H7 (cell line): ENCODE measurements at places on chromosomes 2 and 18.

DNA sequence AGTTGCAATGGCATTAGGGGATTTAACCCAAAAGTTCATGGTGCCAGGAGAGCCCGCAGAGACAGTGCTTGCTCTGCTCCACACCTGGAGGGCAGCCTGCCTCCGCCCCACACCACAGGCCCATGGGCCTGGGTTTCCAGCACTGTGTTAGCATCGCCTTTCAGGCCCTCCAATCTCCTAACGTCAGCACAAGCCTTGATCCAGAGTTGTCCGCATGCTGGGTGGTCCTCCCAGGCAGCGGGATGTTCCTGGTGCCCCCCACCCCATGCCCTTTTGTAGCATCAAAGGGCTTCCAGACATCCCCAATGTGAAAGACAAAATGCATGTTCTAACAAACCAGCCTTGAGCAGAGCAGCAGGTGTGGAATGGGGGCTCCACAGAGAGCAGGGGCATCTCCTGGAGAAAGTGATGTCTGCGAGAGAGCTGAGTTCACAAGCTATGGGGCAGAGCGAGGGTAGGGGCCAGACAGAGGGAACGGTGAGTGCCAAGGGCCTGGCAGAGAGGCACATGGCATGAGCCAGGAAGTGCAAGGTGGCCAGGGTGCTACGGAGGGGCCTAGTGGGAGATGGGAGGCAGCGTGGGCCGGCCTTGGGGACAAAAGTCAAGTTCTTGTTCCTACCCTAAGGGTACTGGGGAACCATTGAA is 119.2 kb downstream of the CYP26B1 start:
- DNase-seq: peak; percentile 16

DNA sequence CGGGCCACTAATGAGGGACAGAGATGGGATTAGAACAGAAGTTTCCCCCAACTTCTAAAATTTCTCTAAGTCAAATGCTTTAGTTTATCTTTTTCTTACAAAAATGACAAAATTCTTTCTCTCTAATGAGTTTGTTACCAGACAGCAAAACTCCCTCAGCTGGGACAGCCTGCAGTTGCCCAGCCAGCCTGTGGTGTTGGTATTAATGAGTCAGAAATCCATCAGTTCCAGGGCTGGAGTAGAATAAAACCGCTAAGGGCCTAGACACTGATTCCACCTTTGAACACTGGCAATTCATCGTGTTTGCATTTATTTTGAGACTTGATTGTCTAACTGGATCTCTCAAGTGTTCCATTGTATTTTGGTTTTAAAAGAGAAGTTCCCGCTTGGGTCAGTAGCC is 38.3 kb upstream of the SMAD2 start:
- DNase-seq: no peak

DNA sequence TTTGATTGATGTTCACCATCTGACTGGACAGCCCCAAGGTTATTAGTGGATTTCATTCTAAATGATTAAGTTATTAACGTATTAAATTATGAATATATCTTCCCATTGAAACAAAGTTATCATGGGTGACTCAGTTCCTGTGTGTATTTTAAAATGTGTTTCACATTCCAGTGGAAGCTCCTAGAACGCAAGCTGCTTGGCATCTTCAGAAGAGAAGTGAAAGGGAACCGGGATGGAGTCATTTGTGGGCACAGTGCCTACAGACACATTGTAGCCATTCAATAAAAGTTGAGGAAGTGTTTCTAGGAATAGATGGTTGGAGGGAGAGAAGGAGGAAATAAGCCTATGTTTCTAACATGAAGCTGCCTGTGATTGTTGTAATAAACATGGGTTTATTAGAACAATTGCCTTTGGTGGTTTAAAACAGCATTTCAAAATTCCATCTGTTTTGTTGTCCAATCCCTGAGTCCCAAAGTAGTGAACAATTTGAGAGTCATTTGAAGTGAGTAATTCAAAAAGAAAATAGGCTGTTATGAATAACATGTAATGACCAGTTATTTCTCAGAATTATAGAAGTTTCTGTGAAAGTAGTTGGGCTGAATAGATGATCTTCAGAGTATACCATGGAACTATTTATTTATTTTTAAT is 143.5 kb downstream of the PKP4 start:
- DNase-seq: no peak

DNA sequence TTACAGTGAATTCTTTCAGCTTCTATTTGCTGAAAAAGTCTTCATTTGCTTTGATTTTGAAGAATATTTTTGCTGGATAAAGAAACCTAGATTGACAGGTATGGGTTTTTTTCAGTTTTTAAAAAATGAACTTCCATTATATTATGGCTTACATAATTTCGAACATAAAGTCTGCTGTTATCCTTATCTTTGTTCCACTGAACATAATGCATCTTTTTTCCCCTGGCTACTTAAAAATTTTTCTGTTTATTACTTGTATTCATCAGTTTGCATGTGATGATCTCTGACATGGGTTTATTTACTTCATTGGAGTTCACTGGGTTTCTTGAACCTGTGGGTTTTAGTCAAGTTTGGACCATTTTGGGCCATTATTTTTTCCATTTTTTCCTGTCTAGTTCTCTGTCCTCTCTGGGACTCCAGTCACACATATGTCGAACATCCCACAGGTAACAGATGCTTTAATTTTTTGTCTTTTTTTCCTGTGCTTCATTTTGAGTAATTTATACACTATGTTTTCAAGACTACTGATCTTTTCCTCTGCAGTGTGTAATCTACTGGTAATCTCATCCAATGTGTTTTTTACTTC is 33.1 kb downstream of the SEC11C start:
- DNase-seq: no peak

- DNase-seq: no peak
Observed at GRCh38 chr2:73888388-73888787, 4.4 kb upstream of the ACTG2 start.

DNA sequence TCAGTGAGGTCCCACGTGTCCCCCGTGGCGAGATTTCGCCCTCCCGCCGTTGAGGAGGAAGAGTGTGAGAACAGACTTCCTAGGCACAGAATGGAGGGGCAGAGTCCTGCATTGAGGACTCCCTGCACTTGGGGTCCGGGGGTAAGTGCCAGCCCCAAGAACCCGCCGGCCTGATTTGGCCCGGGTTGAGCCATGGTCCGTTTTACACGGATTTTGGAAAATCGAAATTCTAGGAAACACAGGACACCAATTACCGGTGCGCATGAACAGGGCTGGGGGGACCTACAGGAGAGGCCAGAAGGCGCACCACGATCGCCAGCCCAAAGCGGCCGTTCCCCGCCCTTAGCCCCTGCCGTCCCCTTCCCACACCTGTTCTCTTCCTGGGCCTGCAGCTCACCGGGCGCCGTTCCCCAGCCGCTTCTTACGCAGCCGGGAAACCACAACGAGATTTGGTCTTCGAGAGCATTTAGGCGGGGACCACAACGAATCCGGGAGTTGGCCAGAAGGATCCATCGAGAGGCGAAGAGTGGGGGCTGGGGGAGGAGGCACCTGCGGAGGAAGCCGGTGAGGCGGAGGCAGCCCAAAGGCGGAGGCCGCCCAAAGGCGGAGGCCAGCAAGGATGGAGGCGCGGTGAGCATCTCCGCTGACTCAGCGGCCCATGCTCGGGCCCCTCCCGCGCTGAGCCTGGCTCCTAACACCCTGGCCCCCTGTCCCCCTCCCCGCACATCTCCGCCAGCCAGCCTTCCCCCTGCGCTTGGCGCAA is 464 bp upstream of the TLX2 start:
- DNase-seq: peak; percentile 84

- no peak for DNase-seq
Observed at GRCh38 chr2:14866736-14867352, 234.3 kb downstream of the LRATD1 start.

DNA sequence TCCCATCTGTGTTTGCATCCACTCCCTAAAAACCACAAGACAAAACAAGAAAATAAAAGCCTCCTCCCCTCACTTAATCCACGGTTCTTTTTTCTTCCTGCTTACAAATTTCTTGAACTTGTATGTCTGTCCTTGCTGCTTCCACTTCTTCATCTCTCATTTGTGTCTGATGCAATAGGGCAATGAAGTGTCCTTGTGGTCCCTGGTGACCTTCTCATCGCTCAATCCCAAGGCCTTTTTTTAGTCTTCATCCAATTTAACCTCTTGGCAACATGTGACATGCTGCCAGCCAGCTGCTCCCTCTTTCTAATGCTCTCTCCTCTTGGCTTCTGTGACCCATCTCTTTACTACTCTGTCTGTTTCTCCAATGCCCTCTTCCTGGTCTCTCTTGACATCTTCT is 87.6 kb downstream of the SEMA4F start:
- no peak for DNase-seq

DNA sequence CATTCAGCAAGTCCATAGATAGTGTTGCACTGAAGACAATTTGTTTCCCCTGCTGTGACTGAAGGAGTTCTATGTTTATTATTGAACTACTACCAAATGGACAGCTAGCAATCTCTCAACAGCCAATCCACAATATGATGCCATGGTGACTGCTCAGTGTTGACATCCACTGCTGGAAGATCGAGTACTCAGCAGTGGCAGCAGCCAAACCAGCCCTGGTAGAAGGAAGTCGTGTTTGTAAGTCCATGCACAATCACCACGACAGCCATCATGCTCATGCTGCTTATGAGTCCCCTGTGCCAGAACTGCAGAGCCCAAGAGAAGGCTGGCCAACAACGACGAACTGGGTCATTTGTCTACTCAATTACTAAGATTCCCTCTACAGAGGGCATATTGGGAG is 66.4 kb downstream of the OSR1 start:
- DNase-seq: no peak

- DNase-seq: no peak
Observed at GRCh38 chr18:63832470-63832869, 55.0 kb upstream of the SERPINB2 start.

- no peak for DNase-seq
Observed at GRCh38 chr2:203797712-203798111, 69.9 kb upstream of the CTLA4 start.

GRCh38 chr2:4012197-4012596 is 308.8 kb downstream of the DCDC2C start:
- DNase-seq: no peak

- no peak for DNase-seq
Observed at GRCh38 chr2:200787351-200788120, 24.2 kb upstream of the BZW1 start.

DNA sequence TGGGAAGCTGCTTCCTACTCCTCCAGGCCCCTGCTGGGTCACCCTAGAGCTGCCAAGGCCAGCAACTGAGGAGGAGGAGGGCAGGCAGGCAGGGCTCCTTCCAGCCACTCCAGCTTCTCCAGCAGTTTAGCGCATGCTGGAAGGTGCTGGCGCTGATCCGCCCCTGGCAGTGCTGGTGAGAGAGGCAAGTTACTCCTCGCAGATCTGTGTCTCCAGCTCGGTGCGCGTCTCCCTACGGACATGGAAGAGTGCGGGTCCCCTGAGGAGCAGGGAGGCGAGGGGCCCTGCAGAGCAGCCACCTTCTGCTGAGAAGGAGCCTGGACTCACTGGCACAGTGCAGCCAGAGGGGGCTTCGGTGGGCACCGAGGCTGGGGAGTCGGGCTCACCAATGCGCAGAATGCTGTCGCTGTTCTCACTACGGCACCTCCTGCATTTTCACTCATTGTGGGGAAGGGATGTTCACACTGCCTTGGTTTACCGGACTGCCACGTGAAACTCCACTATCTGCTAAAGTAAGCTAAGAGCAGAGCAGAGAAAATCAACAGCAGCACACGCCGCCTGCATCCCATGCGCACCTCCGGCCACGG is 206.0 kb downstream of the HDAC4 start:
- no peak for DNase-seq

- no peak for DNase-seq
Observed at GRCh38 chr2:19488009-19488691, 129.7 kb upstream of the OSR1 start.

- DNase-seq: no peak
Observed at GRCh38 chr2:187404431-187405110, 43.5 kb downstream of the CALCRL start.

DNA sequence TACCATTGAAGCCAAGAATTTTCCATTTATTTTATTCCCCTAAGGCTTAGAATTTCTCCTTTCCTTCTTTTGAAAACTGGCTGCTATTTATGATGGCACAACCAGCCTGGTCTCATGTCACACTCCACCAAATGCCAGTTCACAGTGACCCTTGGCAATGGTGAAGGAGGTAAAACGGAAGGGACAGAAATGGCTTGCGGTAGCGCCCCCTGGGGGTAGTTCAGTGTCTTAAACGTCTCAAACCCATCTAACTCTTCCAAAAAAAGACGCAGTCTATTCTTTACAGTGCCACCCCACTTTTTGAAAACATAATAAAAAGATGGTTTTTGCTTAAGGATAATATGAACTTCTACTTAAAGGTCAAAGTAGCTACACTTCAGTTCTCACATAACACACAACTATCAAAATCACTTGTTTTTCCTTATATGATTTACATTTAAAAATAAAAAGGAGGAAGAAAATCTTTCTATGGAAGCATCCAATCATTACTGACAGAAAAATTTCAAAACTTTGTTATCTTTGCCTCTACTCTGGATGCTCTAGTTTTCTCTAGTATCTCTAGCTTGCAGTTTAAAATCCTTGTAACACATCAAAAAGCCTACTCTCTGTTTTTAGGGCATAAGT is 28.0 kb downstream of the PNO1 start:
- DNase-seq: peak; percentile 21

DNA sequence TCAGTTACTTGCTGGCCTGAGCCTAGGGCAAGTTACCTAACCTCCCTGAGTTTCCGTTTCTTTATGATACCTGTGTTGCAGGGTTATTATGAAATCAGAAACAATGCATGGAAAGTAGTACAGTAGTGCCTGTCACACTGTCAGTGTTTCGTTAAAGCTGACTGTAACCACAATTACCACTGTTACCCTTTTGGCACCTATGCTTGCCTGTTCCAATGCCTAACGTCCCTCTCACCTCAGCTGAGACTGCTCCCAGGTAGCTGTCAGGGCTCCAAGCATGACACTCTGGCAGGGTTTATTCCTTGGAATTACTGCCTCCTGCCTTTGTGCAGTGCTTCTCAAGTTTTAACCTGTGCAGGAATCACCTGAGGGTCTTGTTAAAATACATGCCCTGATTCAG is 135.2 kb upstream of the RBMS1 start:
- DNase-seq: no peak

DNA sequence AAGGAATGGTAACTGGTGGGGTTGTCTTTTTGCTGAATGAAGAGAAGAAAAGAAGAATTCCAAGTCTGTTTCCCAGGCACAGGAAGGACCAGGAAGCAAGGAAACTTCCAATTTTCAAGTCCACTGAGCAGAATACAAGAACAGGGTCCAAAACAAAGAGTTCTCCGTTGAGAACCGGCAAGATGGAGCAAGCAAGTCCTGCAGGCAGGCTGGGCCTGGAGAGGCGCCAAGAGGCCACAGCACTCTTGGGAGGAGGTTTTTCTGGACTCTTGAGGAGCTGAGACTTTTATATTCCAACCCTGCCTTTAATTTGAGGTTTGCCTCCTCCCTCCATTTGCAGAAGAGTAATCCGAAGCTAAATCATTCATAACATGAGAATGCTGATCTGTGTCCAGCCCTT is 224.5 kb downstream of the IKZF2 start:
- DNase-seq: no peak
